ENCODE measurements at places on chromosomes 6 and 20.
A peak's percentile ranks its signal among the peaks of the same experiment; 100 is the strongest.

DNA sequence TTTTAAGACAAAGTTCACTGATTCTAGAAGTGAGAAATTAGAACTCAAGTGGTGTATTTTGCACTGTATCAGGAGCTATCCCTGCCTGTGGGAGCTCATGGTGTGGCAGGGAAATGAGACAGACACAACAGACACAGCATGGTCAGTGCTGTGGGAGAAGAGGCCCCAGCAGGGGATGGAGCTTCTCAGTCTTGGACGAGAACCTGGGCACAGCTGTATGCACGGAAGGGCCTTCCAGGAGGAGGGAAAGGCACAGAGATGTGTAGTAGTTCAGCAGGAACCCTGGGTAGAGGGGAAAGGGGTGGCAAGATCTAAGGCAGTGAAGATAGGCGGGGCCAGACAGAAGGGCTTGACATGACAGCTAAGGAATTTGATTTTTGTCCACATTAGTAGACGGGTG lies 48.8 kb upstream of the KIF25 start:
- no peak for DNase-seq

DNA sequence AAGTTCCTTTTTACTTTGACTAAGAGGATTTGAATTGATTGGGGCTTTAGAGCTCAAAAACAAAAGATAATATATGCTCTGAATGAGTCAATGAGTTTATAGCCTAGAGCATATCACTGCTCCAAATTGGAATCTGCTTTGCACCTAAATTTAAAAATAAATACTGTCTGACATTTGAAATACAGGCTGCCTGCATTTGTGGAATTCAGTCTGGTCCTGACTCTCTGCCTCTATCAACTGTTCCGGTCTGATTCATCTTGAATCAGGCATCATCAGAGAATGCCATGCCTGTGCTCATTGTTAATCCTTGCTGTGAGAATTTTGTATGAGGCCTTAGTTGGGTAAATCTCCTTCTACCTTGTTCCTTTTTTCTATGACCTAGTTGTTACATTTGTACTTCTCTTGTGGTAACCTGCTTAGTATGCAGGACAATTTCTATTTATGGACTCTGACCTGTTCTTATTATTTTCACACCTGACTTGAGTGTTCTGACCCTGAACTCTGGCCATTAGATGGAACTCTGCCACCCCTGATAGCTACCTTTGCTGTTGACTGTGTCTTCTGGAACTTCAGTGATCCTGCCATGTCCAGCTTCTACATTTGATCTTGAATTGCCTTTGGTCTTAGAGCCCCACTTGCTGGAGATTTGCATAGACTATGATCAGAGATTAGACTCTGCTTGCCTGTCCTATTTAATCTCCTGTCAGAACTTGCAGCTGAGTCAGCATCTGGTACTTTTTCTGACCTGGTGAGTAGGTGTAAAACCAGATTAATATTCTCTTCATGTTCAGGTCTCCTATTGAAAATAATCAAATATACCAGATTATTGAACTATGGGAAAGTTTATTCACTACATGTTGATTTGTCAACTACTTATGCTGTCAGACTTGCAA lies 442.7 kb upstream of the HS3ST5 start:
- no peak for DNase-seq

DNA sequence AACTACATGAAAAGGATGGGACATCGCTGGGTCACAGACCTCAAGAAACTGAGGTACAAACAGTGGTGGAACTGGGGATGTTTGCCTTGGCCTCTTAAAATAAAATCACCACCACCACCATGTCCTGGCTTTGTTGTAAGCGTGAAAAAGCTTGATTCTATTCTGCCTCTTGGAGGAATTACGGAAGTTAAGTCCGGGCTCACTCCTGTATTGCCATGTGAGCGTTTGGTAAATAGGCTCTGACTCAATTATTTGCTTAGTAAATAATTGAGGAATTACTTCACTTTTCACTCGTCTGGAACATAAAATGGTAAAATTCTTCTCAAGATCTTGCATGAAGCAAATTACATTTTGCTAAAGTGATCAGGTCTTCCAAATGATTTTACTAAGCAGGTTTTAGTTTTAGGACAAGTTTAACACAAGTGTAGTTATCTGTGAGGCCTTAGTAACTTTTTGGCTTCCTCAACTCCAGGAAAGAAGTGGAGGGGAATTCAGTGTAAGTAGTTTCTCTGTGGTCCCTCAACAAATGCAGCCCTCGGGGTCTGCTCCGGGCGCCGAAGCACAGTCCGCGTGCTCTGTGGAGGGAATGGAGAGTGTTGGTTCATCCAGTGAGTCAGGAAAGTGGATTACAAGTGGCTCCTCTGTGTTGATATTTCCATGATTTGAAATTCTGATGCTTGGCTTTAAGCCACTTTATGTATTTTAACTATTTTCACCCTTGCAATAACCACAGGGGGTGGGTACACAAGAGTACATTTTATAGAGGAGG lies 23.8 kb downstream of the IYD start:
- no peak for DNase-seq

GRCh38 chr20:33280000-33280680 lies 2.9 kb upstream of the BPIFB1 start:
- DNase-seq: no peak

GRCh38 chr6:140201787-140202458 lies 827.5 kb upstream of the CITED2 start:
- DNase-seq: no peak

GRCh38 chr6:151731313-151731712 lies 76.2 kb upstream of the ESR1 start:
- DNase-seq: no peak

DNA sequence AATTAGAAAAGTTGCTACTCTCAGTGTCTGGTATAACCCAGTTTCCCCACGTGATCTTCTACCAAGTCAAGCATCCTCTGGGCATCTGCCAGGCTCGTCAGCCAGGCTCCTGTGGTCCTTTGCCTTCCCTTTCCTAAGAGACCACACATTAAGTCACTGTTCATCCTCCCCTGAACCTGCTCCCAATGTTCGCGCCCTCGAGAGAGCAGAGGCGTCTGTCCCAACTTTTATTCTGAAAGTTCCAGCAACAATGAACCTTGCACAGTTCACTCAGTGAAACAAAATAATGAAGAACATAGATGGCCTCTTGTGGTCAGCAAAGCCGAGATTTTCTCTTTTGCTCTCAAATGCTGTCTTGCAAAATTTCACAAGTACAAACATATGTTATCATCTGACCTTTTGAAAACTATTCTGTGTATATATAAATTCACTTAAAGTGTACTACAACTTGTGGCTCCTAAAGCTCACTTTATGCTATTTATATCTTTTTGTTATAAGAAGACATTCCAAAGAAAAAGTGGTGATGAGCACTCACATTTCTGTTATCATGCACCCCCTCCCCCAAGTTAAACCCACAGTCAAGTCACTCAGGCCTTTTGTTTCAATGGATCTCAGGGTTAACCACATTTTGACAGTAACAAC lies 39.2 kb upstream of the NHSL1 start:
- DNase-seq: no peak

GRCh38 chr6:144007478-144008119 lies 460 bp downstream of the PLAGL1 start:
- no peak for DNase-seq

- no peak for DNase-seq
Measured at GRCh38 chr6:44176762-44177509, 18.3 kb downstream of the CAPN11 start.

- no peak for DNase-seq
Measured at GRCh38 chr6:12903246-12903645, 186.7 kb downstream of the PHACTR1 start.

GRCh38 chr6:158408552-158409130 lies 96.4 kb downstream of the TULP4 start:
- DNase-seq: no peak

- peak; percentile 79 for DNase-seq
Measured at GRCh38 chr6:25991785-25992412, 29.3 kb downstream of the TRIM38 start.

DNA sequence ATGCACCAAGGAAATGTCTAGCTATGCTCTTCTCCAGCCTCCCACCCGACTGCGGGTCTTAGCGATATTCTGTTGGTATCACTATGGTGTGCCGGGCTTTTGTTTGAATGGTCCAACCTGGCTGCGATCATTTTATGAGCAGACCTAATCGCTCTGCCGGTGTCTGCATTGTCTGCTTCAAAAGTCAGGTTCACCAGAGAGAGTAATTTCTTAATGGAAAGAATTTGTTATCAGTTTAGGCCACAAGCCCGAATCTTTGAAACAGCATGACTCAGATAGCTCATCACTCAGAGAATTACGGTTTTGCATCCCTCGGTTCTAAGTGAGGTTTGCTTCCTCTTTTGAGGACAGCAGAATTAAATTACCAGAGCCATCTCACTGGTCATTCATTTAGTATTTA lies 521.0 kb upstream of the ARID1B start:
- DNase-seq: no peak

GRCh38 chr6:162261598-162261997 lies 466.0 kb downstream of the PRKN start:
- DNase-seq: no peak

DNA sequence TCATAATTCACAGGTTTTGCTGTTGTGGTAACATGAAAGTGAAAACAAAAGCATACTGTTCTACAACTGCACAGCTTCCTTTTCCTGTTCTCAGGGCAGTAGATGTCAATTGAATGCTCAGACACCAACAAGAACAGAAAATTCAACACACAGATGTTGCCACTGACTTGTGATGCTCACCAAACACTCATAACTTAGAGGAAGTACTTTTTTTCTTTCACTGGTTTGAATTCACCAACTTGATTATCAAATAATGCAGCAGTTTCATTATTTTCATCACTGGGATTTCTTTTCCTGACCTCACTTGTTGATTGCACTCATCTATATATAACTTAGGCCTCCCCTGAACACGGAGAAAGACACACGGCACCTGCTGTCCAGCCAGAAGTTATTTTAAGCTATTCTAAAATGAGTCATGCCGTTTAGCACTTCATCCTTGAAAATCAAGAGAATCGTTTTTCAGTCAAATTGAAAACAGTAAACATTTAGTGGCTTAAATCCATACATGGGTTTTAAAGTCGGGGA lies 949 bp downstream of the TXLNB start:
- no peak for DNase-seq

GRCh38 chr6:82372656-82373055 lies 9.0 kb downstream of the TPBG start:
- DNase-seq: no peak

DNA sequence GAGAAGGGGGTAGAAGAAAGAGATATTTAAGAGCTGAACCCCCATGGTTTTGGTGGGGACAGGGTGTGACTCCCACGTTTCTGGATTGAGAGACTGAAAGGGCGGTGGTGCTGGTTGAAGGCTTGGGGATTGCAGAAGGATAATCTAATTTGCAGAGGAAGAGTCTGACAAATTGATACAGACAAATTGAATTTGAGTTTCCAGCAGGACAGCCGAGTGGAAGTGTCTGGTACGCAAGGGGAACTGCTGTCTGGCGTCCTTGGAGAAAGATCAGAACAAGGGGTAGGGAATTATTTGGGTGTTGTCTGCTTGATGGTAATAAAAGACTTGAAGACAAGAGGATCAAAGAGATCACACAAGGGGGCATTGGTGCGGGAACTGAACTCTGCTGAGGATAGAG lies 40.5 kb upstream of the MDGA1 start:
- DNase-seq: no peak

DNA sequence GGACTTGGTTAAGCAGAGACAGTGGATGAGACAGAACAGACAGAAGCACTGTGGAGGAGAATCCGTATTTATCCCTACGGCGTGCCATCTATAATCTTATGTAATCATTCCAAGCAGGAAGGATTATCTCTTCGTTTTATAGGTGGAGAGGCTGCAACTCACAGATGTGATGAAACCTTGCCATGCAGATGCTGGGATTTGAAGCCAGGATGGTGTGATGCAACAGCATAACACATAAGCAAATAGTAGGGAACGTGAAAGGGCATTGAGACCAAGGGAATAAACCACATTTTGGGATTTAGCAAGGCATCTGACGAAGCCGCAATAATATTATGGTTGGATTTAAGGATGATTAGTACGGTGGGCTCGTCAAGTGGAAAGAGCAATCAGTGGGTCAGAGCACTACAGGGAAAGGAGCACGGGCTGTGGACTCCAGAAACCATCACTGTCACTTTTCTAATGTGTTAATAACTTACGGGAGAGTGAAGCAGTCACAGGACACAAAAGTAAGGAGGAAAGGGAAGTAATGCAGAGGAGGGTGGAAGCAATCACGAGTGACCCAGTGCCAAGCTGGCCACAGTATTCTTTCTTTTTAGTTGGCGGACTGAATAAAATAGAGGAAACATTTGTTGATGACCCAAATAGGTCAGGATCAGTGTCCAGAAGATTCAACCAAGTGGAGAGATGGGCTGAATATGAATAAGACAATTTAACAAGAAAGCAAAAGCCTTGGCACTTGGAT lies 119.6 kb upstream of the EDN1 start:
- no peak for DNase-seq

GRCh38 chr6:170187669-170188566 lies 103.0 kb downstream of the DLL1 start:
- peak; percentile 4 for DNase-seq

DNA sequence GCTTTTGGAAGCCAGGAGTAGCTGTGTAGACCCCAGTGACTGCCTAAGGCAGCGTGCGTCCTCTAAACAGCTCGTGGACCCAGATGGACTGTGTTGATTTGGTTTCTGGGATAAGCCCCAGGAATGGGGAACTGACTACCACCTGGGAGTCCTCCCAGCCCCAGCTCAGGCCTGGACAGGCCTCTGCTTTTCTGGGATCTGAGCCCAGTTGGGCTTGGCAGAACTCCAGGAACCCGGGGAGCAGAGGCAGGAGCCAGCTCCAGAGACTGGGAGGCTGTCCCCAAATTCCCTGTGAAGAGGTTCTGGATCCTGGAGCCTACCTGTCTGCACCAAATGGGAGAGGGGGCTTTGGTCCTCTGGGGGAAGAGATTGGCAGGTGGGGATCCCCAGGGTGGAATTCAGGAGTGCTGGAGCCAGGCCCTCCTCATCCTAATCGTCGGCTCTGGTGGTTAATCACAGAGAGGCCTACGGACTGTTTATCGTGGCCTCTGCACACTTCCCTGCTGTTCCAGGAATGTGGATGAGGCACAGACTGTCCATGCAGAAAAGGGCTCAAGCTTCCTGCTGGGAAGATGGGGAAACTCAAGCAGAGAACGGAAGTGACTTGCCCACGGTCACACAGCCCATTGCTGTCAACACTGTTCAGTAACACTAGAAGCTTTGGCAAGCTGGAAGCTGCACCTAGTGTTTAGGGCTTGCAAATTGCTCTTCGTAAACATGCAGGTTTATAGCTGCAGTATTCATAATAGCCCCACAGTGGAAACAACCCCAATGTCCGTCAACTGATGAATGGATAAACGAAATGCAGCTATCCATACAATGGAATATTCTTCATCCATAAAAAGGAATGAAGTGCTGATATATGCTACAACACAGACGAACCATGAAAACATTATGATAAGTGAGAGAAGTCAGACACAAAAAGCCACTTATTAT lies 100.6 kb downstream of the KCNB1 start:
- peak; percentile 90 for DNase-seq

DNA sequence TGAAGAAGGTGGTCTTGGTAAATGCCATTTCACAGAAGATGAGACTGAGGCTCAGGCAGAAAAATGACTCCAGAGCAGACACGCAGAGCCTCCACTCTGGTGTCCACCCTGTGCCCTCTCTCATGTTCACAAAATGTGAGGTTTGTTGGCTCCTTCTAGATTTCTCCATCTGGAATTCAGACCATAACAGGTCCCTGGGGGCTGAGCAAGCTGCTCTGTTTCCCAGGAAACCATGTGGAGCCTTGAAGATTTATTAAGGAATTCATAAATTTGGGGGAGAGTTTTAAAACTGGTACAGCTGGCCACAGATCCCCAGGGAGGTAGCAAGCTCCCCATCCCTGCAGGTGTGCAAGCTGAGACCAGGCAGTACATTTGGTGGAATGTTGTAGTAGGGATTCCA lies 38.8 kb upstream of the SIRPA start:
- DNase-seq: no peak

- peak; percentile 69 for DNase-seq
Measured at GRCh38 chr6:119495230-119495683, 145.7 kb upstream of the MAN1A1 start.

Data from pancreas (tissue), 10 donors.